ENCODE measurements at places on chromosomes 3 and 15. TPM values are rescaled to one million over a fixed set of nuclear protein-coding genes. Genes with fewer than 3 reads are reported as not detected.

The UROC1 gene
- total RNA-seq = not detected

The ZNF501 gene
- 2.4 TPM for total RNA-seq

The SLC9C1 gene
- not detected for total RNA-seq

The GOLGA6L7 gene
- not detected for total RNA-seq

The GOLGA8N gene
- 6.3 TPM for total RNA-seq

The SKOR1 gene
- total RNA-seq = 2.7 TPM

The OXTR gene
- total RNA-seq = 0.44 TPM

The HIGD2B gene
- total RNA-seq = 0.50 TPM

The RAMAC gene
- 16.4 TPM for total RNA-seq

The CTXN2 gene
- not detected for total RNA-seq

The NDUFB5 gene
- 37.3 TPM for total RNA-seq

The EIF5A2 gene
- 14.5 TPM for total RNA-seq

The DENND4A gene
- 71.7 TPM for total RNA-seq

The TGFBR2 gene
- total RNA-seq = 58.4 TPM

The CLDN18 gene
- not detected for total RNA-seq

DNA sequence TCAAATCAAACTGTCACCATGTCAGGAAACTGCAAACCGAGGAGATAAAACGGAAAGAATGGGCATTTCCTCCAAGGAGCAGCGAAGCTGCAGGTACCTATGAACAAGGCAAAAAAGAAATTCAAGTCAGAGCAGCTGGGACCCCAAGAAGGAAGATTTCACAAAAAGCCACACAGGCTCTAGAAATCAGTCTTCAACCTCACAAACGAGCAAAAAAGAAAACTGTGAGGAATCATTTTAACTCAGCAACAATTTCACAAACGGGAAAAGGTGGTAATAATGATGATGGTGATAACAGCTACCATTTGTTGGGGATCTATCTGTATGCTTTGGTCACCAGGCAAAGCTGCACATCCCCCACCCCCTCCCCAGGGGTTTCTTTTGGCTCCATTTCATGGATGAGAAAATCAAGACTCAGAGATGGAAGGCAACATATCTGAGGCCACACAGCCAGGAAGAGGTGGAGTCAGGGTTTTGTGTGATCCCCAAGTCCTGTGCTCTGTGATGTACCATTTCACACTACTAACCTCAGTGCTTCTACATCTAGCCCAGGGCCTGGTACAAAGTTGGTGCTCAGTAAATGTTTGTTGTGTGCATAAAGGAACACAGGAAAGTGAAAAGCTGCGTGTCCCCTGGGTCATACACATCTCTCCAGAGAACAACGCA, 109.9 kb downstream of the IQSEC1 start:
- H3K27me3 ChIP-seq = no peaks in the 10 kb centered on the region
- peak overlapping the region; percentile 27 for H3K27ac ChIP-seq
- no peak for DNase-seq
- peak overlapping the region; percentile 69 for H3K4me3 ChIP-seq
- H3K4me1 ChIP-seq = peaks cover 74% of the 10 kb centered on the region

GRCh38 chr3:182740710-182741109, 52.6 kb upstream of the ATP11B start:
- H3K4me3 ChIP-seq = no peak overlapping the region
- no peak overlapping the region for H3K27ac ChIP-seq
- H3K36me3 ChIP-seq = peaks cover 6% of the 10 kb centered on the region
- peaks cover 38% of the 10 kb centered on the region for H3K27me3 ChIP-seq

GRCh38 chr3:177110386-177110785, 86.9 kb downstream of the TBL1XR1 start:
- no peak for DNase-seq
- peak overlapping the region; percentile 85 for H3K27ac ChIP-seq
- peaks cover 45% of the 10 kb centered on the region for H3K4me1 ChIP-seq

GRCh38 chr3:126930936-126931600, 51.8 kb upstream of the PLXNA1 start:
- H3K4me1 ChIP-seq = peaks cover 12% of the 10 kb centered on the region
- H3K27me3 ChIP-seq = no peaks in the 10 kb centered on the region
- no peak overlapping the region for H3K27ac ChIP-seq
- H3K36me3 ChIP-seq = no peaks in the 10 kb centered on the region
- no peak overlapping the region for H3K4me3 ChIP-seq
- no peak for DNase-seq

DNA sequence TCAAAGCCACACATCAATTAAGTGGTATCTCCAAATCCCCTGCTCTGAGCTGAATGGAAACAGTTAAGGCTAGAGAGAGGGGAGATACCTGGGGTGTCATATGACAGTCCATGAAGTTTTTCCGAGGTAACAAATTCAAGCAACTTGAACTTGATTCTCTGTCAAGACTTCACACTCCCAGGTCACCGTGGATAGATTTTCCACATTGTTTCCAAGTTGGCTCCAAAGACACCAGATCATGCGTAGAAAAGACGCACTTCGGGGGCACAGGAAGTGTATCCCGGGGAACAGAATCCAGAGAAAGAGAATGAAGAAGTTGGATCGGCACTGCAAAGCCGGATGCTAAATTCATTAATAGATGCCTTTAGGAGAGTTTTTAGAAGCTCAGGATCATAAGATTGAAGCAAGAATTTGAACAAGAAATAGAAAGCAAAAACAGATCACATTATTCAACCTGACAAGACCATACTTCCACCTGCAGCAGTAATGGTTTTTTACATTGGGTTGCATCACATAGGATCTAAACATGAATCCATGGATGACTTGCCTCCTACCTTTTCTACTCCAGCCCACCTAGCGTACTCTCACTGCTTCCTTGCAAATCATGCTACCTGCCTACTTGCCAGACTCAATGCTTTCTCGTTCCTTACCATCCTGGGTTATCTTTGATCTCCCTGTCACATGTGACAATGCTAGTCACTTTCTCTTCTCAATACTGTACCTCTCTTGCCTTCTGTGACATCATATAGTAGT, 253.0 kb upstream of the ADAMTS9 start:
- H3K4me3 ChIP-seq = no peak overlapping the region
- H3K36me3 ChIP-seq = no peaks in the 10 kb centered on the region
- no peaks in the 10 kb centered on the region for H3K4me1 ChIP-seq
- no peaks in the 10 kb centered on the region for H3K27me3 ChIP-seq
- DNase-seq = no peak
- no peak overlapping the region for H3K27ac ChIP-seq

- no peak overlapping the region for H3K27ac ChIP-seq
- no peaks in the 10 kb centered on the region for H3K4me1 ChIP-seq
- H3K36me3 ChIP-seq = no peaks in the 10 kb centered on the region
- no peak for DNase-seq
These were observed 19.5 kb upstream of the TGFBR2 start for GRCh38 chr3:30586806-30587486.

- peaks cover 11% of the 10 kb centered on the region for H3K36me3 ChIP-seq
- H3K27ac ChIP-seq = peak overlapping the region; percentile 57
- peaks cover 22% of the 10 kb centered on the region for H3K4me1 ChIP-seq
- H3K4me3 ChIP-seq = no peak overlapping the region
- H3K27me3 ChIP-seq = no peaks in the 10 kb centered on the region
These were observed 129.4 kb downstream of the DNAJB8 start for GRCh38 chr3:128337305-128337704.

DNA sequence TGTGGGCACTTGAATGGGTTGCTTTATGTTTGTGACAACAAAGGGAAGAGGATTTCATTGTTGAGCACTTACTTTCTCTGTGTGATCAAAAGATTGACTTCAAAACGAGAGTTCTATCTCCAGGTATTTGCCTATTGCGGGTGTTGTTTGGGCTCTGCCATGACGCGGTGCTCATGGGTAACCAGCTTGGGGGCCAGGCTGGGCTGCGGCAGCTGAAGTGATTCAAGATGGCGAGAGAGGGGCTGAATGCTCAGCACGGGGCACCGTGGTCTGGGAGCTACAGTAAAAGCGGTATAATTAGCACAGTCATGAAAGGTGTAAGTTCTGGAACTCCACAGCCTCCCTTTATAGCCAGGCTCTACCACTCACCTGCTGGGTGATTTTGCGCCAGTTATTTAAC, 31.0 kb upstream of the ADCY5 start:
- DNase-seq = no peak
- H3K4me1 ChIP-seq = peaks cover 3% of the 10 kb centered on the region
- H3K4me3 ChIP-seq = no peak overlapping the region
- peaks cover 61% of the 10 kb centered on the region for H3K27me3 ChIP-seq

GRCh38 chr3:38980938-38981337, 70.8 kb downstream of the SCN11A start:
- no peak overlapping the region for H3K4me3 ChIP-seq
- no peak overlapping the region for H3K27ac ChIP-seq
- H3K36me3 ChIP-seq = no peaks in the 10 kb centered on the region
- no peaks in the 10 kb centered on the region for H3K4me1 ChIP-seq

DNA sequence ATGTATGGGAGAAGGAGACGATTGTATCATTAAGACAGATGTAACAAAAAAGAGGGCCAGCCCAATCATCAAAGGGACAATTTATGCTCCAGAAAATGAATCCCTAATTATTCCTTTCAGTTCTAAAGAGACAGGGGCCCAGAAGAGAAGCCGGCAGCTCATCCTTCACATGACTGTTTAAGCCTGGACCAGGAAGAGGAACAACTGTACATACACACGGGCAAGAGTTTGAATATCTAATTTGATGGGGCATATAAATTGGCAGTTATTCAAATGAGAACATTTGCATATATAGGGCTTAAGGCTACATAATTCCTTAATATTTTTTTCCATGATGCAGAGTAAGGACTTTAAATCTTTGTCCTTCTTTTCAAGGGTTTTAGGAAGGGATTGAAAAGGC, 232.3 kb downstream of the TLE3 start:
- H3K4me1 ChIP-seq = no peaks in the 10 kb centered on the region
- no peak for DNase-seq
- no peak overlapping the region for H3K27ac ChIP-seq
- no peak overlapping the region for H3K4me3 ChIP-seq
- peaks cover 3% of the 10 kb centered on the region for H3K36me3 ChIP-seq
- H3K27me3 ChIP-seq = peaks cover 18% of the 10 kb centered on the region

DNA sequence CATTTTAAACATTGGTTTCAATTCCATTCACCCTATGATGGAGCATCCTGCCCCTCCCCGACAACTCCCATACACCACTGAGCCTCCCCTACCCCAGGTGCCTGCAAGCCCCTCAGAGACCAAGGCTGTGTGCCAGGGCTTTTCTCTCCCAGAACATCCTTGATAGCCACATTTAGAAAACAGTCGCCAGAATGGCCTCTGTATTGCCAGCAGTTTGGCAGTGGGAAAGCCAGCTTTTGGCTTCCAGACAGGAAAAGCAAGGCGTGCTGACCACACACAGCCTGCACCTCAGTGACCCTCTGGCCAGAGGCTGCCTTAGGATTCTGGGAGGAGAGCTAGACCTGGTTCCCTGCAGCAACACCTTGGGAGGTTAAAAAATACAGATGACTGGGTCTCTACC, 18.2 kb upstream of the HRH1 start:
- no peak for DNase-seq
- H3K4me1 ChIP-seq = peaks cover 4% of the 10 kb centered on the region
- H3K27ac ChIP-seq = no peak overlapping the region
- no peaks in the 10 kb centered on the region for H3K27me3 ChIP-seq

GRCh38 chr15:90701880-90702630, 15.1 kb upstream of the BLM start:
- no peaks in the 10 kb centered on the region for H3K27me3 ChIP-seq
- peaks cover 2% of the 10 kb centered on the region for H3K36me3 ChIP-seq
- H3K27ac ChIP-seq = no peak overlapping the region

GRCh38 chr15:99702895-99703602, 30.2 kb downstream of the LYSMD4 start:
- no peak overlapping the region for H3K4me3 ChIP-seq
- H3K27me3 ChIP-seq = no peaks in the 10 kb centered on the region
- peaks cover 14% of the 10 kb centered on the region for H3K4me1 ChIP-seq
- H3K27ac ChIP-seq = peak overlapping the region; percentile 89

GRCh38 chr3:186143250-186143649, 34.4 kb upstream of the ETV5 start:
- no peak overlapping the region for H3K4me3 ChIP-seq
